ENCODE measurements at places on chromosomes 6 and 20.

DNA sequence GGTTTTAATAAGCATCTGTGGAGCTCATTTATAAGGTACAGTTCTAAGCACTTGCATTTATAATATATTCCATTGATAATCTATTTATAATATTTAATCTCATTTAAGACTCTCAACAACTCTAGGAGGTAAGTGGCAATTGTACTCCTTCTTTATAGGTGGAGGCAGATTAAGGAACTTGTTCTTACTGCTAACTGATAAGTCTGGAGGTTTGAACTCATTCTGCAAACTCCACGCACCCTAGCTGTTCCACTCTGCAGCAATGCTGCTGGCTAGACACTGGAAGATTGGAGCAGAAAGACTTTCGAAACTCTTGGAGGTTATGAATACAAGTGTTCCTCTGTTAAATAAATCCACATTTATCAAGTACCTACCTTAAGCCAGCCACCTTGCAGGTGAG is 793 bp upstream of the HDAC2 start:
- DNase-seq = no peak

GRCh38 chr6:54308289-54308985 is at the start of gene TINAG:
Gene TINAG, plus strand, starts transcription at chr6:54308441. Its CDS starts 110 bp downstream, at chr6:54308551.
- DNase-seq = no peak

- no peak for DNase-seq
These were observed 7.1 kb downstream of the CD93 start for GRCh38 chr20:23079016-23079351.

DNA sequence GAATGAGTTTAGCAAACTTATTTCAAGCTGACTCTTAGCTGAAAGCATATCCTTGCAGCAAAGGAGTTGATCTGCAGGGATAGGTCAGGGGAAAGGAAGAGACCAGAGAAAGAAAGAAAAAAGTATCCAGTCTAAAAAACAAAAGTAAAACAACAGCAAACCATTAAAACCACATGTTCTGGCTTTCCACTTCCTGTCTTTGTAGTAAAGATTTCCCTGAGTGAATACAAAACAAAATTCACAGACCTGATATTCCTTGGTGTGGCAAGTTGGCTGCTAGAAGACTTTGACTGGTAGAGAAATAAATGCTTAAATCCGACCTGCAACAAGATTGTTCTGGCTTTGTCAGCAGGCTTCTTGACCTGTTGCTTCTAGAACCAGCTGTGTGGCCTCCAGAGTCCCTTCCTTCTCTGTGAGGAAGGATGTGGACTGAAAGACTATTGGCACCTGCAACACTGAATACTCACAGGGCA is 23.4 kb upstream of the MCM3 start:
- DNase-seq = no peak

- DNase-seq = no peak
These were observed 17.1 kb downstream of the TTLL2 start for GRCh38 chr6:167341665-167342655.

Data from stimulated activated CD8-positive, alpha-beta memory T cell treated with anti-CD3 and anti-CD28 coated beads, Interleukin-4, amount 100 ng/mL, for 48 hours (primary cell).